ENCODE measurements at places on chromosomes 13 and 19. TPM values are rescaled to one million over a fixed set of nuclear protein-coding genes. Genes with fewer than 3 reads are reported as not detected.

Gene NOVA2
- 0.20 TPM for total RNA-seq

Gene DACH1
- total RNA-seq, result not detected

Gene SMG9
- 23.8 TPM for total RNA-seq

Gene NFIX
- 125 TPM for total RNA-seq

Gene CERS1
- 11.6 TPM for total RNA-seq

Gene TMEM145
- total RNA-seq, result not detected

Data from smooth muscle cell of the pulmonary artery (primary cell).